ENCODE measurements at places on chromosomes 6 and 20.

DNA sequence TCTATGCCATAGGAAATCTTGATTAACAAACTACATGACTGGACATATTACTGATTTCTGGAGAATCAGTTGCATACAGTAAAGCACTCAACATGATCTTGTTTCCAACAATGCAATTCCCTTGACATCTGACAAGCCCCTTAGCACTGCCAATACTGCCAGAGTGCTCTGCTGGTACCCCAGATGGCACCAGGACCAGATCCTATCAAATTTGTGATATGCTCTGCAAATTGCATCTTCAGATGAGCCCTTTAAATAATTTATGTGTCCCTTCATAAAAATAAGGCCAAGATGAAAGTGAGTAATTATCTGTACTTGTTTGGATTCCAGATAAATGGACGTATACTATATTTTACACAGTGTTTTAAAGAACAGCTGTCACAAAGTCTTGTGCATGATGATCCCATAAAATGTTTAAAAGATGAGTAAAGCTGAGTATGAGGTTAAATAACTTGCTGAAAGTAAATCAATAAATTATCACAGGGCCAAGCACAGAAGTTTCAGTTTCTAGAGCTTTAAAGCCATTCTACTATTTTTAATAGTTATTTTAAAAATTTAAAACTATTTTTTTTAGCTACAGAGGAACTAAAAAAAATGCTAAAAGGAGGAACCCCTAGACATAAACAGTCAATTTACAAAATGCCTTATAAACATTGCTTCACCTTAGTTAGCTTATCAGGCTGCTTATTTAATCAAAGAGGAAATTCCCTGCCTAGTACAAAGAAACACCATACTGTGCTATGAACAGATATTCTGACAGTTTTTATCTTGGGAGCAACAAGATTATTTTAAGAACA lies 42.1 kb downstream of the NUDT3 start:
- DNase-seq, result no peak

DNA sequence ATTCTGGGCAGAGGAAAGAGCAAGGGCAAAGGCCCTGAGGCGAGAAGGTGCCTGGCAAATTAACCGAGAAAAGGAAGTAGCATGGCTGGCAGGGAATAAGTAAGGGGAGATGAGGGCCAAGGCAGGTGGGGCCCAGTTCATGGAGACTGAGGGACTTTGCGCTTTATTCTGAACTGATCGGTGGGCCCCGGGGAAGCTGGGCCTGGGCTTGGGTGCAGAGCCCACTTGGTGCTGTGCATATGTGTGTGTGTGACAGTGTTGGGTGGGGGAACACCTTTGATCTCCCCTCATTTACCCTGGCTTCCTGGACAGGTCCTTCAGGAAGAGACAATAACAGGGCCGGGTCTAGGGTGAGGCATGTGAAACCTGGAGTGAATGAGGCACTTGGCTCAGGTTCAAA lies 2.9 kb upstream of the MDFI start:
- DNase-seq, result no peak

GRCh38 chr6:15362274-15363160 lies 116.6 kb downstream of the JARID2 start:
- no peak for DNase-seq

GRCh38 chr20:32007787-32008616 lies 2.2 kb upstream of the CCM2L start:
- DNase-seq, result no peak

DNA sequence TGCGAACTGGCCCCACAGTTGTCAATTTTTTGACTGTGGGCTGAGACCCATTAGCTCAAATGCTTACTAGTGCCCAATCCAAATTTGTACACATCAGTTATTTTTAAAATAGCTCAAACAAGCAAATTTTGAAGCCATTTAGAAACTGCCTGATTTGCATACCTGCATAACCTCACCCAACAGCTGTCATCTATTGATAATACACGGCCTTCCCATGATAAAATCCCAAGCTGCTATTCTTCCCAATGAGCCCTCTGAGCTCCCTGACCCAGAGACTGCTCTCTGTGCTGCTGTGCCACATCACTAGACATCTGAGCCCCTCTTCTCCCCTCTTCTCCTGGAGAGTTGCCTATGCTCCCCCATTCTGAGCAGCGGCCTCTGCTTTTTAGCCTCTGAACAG lies 140.5 kb upstream of the EEF1E1 start:
- no peak for DNase-seq

DNA sequence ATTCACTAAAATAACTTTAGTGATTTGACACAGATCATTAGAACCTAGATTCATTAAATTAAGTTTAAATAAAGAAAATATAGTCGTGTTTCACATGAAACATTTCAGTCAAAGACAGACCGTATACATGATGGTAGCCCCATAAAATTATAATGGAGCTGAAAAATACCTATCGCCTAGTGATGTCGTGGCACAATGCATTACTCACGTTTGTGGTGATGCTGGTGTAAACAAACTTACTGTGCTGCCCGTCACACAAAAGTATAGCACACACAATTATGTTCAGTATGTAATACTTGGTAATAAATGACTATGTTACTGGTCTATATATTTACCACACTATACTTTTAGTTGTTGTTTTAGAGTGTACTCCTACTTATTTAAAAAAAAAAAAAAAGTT lies 17.3 kb downstream of the DST start:
- no peak for DNase-seq

GRCh38 chr6:21519642-21520041 lies 73.9 kb upstream of the SOX4 start:
- no peak for DNase-seq

- DNase-seq, result no peak
Measured at GRCh38 chr6:19731282-19731681, 105.9 kb upstream of the ID4 start.

DNA sequence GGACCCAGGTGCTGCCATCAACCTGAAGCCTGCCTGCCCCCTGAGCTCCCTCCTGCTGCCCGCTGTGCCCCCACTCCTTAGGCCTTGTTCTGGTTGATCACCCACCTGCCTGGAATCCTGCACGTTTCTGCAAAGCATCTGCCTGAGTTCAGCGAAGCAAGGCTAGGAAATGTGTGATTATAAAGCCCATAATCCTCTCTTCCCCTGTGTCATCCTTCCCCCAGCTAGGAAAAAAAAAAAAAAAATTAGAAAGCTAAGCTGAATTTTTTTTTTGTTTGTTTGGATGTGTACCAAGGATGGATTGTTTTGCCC lies 93.2 kb downstream of the FOXA2 start:
- no peak for DNase-seq

GRCh38 chr20:47620808-47621805 lies 119.4 kb downstream of the NCOA3 start:
- DNase-seq, result no peak

- DNase-seq, result no peak
Measured at GRCh38 chr6:145071836-145072235, 663.5 kb downstream of the EPM2A start.

DNA sequence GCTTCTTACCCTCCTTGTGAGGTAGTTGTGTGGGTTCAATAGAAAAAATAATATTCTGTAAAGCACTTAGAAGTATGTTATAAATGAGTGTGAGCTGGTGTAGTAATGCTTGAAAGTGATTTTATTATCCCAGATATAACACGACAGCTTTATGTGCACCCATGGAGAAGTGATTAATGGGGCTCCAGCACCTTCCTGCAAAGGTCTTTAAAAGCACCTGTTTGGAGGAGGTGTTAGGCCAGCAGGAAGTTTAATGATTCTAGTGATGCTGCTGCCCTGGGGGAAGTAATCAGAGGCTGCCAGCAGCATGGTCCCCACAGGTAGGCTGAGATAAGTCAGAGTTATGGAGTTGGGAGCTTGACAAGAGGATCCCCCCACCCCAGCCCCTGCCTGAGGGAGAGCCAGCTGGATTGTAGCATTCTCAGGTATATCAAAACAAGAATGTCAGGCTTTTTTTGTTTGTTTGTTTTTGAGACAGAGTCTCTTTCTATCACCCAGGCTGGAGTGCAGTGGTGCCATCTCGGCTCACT lies 166.3 kb downstream of the PHACTR1 start:
- DNase-seq, result no peak

GRCh38 chr20:45377269-45377668 lies 856 bp downstream of the TP53TG5 start:
- no peak for DNase-seq

DNA sequence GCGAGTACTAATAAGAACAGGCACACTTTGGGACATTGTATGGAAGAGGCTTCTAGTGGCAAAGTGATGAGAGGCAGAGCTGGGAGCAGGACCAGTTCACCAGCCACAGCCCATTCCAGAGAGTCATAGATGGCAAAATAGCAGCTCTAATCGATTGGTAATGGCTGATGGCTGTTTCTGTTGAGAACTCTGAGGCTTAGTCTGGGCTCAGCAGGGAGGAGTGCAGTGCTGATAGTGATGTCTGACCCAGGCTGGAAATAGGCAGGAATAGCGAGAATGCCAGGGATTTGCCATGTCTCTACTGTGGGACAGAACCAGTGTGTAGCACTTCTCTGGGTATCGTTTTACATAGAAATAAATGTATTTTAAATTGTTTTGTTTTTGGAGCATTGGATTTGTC lies 620.0 kb upstream of the FLRT3 start:
- no peak for DNase-seq

DNA sequence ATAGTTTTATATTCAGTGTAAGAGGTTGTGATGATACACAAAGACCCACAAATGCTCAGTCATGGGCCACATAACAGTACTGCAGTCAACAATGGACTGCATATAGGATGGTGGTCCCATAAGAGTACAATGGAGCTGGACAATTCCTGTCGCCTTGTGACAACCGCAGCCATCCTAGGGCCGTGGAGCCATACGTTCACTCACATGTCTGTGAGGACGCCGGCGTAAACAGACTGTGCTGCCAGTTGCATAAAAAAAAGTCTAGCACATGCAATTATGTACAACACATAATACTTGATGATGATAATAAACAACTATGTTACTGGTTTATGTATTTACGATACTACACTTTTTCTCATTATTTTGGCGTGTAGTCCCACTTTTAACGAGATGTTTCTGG lies 30.9 kb downstream of the BFSP1 start:
- DNase-seq, result no peak

- DNase-seq, result no peak
Measured at GRCh38 chr6:25309886-25310285, 30.7 kb downstream of the CARMIL1 start.

DNA sequence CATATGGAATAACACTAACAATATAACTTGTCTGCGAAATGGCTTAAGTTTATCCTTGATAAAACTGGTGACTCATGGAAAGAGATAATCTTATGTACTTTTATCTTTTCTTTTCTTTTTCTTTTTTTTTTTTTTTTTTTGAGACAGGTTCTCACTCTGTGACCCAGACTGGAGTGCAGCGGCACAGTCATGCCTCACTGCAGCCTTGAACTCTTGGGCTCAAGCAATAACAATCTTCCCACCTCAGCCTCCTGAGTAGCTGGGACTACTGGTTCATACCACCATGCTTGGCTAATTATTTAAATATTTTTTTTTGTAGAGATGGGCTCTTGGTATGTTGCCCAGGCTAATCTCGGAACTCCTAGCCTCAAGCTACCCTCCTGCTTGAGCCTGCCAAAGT lies 68.1 kb upstream of the SCGN start:
- no peak for DNase-seq

DNA sequence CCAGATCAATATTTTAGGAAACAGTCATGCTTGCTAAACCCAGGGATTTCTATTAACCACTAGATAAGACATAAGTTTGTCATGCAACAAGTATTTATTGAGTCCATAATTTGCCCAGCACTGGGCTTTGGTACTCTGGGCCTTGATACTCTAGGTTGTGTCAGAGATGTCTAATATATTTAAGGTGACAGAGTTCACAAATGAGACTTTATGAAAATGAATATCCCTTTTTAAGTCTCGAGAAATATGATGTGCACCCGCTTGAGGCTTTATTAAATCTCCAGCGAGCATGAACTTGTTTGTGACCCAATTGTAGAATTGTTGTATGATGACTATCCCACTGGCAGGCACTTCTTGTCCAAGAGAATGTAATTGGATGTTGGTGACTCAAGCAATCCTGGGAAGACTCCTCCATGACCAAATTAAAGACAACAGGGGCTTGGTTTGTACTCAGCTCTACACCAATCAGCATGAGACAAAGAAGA lies 109.2 kb downstream of the ESR1 start:
- DNase-seq, result no peak

DNA sequence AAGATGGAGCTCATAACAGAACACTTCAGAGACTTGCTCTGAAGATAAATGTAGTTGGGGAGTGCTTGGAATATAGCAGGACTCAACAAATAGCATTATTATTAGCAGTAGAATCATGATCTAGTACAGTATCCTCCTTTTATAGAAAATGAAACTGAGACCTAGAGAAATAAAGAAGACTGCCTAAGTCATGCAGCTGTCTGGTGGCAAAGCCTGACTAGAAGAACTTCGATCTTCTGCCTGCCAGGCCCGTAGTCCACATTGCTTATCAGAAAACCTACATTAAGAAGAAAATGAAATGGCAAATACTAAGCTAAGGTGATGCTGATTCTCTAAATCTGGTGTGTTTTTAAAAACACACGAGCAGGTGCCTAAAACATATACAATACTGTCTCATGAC lies 46.4 kb upstream of the DST start:
- DNase-seq, result no peak

DNA sequence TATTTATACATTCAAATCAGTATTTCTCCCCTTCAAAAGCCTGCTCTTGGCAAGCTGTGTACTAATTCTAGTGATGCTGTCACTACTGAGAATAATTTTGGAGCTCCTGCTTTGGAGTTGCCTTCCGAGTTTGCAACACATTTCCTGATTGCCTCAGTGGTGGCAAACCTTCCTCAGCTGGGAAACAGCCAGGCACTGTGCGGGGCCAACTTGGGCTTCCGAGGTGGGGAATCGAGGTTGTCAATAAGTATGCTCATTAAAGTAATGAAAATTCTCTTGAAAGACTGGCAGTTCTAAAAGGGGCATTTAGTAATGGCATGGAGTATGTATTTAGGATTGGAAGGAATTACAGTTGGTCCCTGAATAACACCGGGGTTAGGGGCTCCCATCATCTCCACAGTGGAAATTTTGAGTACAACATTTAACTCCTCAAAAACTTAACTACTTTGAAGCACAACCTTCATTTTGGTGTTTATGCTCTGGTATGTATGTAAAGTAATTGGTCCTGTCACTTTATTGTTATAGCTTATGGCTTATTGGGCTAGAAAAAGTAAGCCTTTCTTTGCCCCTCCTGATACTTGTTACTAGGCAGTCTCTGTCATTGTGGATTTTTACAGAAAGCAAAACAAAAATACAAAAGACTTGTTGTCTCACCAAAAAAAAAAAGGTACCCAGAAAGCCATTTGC lies 2.7 kb downstream of the PAQR8 start:
- no peak for DNase-seq

GRCh38 chr20:17482536-17482935 lies 48.6 kb downstream of the BFSP1 start:
- no peak for DNase-seq

DNA sequence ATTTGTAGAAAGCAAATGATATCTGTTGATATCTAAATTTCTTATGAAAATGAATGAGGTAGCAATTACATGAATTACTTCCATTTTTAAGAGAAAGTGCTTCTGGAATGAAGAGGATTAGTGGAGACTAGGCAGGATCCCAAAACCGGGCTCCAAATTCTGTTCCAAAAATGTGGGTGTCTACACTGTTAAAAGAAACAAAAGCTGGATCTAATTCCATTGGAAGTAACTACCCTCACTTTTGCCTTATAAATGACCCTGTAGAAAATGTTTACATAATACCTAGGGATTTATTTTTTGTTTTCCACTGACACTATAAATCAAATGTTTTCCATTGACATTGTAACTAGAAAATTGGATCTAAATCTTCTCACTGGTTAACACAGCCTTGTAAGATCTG lies 454.9 kb upstream of the JARID2 start:
- DNase-seq, result no peak

- no peak for DNase-seq
Measured at GRCh38 chr6:22779062-22779461, 209.7 kb downstream of the HDGFL1 start.

- DNase-seq, result no peak
Measured at GRCh38 chr20:49616154-49617007, 48.4 kb upstream of the PTGIS start.

Data from stimulated activated CD4-positive, alpha-beta T cell treated with anti-CD3 and anti-CD28 coated beads, Interleukin-1b, Interleukin-23, amount 100 ng/mL, for 48 hours (primary cell).